Nucleus accumbens (tissue), 56 donors: ENCODE measurements at places on chromosomes 4 and X.

GRCh38 chr4:121370729-121371325 lies 10.0 kb downstream of the QRFPR start:
- no peak for DNase-seq

DNA sequence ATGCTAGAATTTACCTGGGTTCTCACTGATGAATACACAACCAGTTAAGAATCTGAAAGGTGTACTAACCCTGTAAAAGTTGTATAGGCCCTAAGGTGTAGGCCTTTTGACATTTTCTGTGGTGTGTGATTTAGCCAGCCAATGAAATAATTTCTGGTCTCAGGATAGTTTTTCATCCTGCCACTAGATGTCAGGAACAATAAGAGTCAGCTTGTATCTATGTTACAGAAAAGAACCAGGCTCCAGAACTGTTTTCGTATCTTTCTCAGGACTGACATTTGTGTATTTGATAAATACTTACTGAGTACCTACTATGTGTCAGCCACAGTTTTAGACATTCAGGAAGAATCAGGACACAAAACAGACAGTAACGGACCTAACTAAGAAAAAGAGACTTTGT lies 673.6 kb upstream of the TENM3 start:
- DNase-seq: no peak

DNA sequence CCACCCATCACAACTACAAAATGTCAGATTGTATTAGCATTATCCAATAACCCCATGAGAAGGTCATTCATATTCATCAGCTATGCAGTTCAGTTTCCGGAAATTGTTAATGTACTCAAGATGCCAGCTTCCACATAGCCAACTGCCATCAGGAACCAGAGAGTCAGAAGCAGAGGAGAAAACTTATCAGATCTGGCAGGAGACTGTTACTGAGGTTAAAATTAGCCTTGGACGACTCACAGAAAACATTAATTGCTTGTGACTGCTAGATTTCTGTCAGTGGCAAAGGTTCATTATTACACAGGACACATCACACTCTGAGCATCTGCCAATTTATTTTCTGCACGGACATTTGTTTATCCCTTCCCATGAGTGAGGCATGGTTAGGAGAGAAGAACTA lies 352.8 kb downstream of the DHRSX start:
- DNase-seq: no peak

- DNase-seq: no peak
These were observed 6.2 kb upstream of the HPSE start for GRCh38 chr4:83340692-83341343.

DNA sequence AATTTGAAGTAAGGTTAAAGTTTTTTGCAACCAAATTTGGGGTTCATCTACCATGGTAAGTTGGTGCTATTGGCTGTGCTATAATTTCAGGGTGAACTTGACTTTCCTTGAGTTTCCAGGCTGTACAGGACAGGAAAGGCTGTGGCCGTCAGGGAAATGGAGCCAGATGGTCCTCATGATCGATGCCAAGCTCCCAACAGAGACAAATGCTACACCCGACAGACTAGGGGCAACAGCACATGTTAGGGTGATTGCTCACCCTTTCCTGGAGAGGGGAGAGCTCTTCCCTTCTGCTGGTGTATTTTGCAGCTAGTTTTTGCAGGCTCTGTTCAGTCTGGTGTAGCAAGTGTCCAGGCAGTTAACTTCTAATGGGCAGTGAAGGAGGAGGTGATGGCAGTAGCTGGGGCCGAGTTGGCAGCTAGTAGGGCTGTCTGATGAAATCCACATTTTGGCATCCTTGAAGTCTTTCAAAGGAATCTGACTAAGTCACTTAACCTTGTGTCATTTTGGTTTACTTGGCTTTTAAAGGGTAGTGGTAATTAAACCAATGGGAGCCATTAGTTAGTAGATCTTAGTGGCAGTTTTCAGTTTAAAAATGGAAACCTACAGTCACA lies 47.8 kb downstream of the GAB1 start:
- no peak for DNase-seq

DNA sequence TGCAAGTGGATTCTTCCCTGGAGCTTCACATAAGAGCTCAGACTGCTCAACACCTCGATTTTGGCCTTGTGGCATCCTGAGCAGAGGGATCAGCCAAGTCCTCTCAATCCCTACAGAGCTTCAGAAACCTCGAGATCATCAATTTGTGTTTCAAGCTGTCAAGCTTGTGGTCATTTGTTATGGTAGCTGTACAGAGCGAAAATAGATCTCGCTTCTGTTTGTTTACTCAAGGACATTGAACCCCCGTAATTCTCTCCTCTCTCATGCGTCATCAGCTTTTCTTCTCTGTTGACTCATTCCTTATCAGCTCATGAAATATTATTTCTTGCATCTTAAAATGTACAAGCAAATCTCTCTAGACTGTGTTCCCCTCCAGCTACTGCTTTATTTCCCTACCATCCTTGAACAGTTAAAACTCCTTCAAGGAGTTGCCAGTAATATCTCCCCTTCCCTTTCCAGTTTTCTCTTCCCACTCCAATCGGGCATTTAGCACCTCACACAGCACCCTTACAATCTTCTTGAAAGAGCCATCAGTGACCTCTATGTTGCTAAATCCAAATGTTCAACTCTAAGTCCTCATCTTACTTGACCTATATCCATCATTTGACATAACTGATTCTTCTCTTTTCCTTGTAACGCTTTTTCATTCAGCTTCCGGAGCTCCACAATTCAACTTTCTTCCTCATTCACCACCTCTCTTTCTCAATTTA lies 106.2 kb upstream of the FAT1 start:
- no peak for DNase-seq

- DNase-seq: no peak
These were observed 15.0 kb upstream of the PRKX start for GRCh38 chrX:3728454-3728853.

GRCh38 chr4:162011089-162011488 lies 152.7 kb downstream of the FSTL5 start:
- DNase-seq: no peak

DNA sequence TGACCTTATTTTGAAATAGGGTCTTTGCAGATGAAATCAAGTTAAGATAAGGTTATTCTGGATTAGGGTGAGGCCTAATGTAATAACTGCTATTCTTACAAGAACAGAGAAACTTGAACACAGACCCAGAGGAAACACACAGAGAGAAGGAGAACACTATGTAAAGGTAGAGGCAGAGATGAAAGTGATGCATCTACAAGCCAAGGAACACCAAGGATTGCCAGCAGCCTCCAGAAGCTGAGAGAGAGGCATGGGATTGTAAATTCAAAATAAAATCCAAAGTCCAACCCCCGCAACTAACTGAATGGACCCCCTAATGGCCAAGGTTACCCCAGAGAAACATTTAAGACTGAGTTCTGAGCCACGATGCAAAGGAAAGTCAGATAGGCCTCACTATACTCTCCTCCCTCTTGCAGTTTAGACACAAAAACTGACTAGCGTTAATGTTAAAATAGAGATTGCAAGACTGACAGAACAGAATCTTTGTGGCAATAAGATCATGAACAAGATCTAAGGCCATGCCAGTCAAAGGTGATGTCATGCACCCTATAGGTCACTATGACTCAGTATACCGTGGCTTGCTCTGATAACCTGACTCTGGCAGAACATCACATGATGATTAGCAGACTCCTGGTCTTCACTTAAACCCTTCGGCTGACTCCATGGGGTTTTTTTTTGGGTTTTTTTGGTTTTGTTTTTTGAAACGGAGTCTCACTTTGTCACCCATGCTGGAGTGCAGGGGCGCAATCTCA lies 42.9 kb downstream of the DDX60L start:
- no peak for DNase-seq

- DNase-seq: no peak
These were observed 84.1 kb downstream of the NHS start for GRCh38 chrX:17459008-17459611.

DNA sequence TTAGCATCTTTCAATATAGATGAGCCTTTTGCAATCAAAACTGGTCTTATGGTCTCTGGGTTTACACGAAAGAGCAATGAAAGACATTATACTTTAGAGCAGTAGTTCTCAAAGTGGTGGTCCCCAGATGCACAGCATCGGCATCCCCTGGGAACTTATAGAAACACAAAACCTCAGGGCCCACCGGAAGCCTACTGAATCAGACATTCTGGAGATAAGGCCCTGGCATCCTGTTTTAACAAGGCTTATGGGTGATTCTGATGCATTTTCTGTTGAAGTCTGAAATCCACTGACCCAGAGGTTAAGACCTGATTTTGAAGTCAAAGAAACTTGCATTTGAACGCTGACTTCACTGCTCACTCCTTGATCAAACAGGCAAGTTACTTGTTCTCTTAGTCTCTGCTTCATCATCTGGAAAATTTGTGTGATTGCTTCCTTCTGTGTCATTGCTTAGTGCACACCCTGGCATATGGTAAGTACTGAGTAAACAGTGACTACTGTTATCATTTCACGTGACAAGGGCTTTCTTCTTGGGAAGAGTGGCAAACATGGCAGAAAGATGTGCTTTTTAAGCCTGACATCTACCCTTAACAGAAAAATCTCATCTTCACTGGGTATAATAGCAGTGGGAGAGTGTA lies 14.5 kb downstream of the CHRNA9 start:
- DNase-seq: no peak

GRCh38 chr4:87967193-87967592 lies 8.3 kb upstream of the SPP1 start:
- no peak for DNase-seq

DNA sequence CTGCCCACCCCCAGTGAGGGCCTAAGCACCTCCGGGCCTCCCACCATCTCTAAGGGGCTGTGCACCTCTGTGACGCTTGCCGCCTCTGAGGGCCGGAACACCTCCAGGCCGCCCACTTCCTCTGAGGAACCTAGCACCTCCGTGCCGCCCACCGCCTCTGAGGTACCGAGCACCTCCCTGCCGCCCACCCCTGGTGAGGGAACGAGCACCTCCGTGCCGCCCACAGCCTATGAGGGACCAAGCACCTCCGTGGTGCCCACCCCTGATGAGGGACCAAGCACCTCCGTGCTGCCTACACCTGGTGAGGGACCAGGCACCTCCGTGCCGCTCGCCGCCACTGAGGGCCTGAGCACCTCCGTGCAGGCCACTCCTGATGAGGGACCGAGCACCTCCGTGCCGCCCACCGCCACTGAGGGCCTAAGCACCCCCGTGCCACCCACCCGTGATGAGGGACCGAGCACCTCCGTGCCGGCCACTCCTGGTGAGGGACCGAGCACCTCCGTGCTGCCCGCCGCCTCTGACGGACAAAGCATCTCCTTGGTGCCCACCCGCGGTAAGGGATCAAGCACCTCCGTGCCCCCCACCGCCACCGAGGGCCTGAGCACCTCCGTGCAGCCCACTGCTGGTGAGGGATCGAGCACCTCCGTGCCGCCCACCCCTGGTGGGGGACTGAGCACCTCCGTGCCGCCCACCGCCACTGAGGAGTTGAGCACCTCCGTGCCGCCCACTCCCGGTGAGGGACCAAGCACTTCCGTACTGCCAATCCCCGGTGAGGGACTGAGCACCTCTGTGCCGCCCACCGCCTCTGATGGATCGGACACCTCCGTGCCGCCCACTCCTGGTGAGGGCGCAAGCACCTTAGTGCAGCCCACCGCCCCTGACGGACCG lies 977 bp downstream of the MAGEE1 start:
- no peak for DNase-seq
